Activated CD4-positive, alpha-beta T cell treated with anti-CD3 and anti-CD28 coated beads, Interleukin-2, amount 10 ng/mL, durations not matched to agents 7 days and 5 days (primary cell): ENCODE measurements at places on chromosomes 16 and 17.

DNA sequence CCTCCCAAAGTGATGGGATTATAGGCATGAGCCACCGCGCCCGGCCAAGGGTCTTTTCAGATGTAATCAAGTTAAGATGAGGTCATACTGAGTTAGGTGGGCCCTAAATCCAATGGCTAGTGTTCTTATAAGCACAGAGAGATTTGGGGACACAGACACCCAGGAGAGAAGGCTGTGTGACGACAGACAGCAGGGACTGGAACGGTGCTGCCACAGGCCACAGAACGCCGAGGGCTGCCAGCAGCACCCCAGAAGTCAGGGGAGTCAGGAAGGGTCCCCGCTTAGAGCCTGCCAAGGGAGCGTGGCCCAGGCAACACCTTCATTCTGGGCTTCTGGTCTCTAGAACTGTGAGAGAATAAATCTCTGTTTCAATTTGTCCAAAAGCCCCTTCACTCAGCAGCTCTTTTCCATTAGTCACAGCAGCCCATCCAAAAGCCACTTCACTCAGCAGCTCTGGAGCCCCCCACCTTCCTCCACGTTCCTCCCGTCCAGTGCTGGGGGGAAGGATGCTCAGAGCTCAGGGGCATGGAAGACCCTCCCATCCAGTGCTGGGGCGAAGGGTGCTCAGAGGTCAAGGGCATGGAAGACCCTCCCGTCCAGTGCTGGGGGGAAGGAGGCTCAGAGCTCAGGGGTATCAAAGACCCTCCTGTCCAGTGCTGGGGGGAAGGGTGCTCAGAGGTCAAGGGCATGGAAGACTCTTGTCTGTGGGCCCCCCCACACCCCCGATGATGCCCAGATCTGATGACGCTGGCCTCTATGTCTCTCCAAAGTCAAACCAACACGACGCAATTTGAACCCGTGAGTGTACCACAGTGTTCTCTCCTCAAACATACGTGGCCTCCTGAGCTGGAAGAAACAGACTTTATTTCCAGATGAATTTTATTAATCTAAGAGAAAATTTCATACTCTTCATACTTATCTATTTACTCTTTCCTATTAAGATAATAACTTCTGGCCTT lies 11.9 kb downstream of the RAB40B start:
- DNase-seq: no peak

DNA sequence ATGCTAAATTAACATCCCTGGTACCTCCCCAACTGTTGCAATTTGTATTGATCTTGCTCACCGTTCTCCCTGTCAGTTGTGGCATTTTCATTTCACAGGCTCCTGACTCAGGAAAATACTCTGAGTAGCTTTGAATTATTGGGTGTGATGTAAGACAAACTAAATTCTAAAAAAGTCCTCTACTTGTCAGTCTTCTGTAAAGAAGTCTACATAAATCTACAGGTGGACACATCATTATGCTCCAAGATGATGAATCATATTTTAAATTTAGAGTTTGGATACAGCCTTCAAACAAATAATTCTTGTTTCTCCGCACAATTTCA lies 47.2 kb downstream of the MARCHF10 start:
- DNase-seq: no peak

DNA sequence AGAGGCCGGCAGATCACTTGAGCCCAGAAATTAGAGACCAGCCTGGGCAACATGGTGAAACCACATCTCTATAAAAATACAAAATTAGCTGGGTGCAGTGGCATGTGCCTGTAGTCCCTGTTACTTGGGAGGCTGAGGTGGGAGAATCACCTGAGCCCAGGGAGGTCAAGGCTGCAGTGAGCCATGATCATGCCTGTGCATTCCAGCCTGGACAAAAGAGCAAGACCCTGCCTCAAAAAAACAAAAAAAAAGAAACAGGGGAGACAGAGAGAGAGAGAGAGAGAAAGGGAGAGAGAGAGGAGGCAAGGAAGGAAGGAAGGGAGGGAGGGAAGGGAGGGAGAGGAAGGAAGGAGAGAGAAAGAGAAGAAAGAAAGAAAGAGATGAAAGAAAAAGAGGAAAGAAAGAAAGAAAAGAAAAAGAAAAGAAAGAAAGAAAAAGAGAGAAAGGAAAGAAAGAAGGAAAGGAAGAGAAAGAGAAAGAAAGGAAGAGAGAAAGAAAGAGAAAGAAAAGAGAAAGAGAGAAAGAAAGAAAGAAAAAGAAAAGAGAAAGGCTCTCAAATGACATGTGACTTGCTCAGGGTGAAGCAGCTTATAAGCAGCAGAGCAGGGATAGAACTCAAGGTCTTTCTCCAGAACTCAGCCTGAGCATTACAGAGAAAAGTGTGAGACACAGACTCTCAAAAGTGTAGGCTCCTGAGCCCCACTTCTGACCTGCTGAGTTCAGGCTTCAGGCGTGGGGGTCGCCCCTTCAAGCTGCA lies 15.5 kb downstream of the CX3CL1 start:
- DNase-seq: no peak

DNA sequence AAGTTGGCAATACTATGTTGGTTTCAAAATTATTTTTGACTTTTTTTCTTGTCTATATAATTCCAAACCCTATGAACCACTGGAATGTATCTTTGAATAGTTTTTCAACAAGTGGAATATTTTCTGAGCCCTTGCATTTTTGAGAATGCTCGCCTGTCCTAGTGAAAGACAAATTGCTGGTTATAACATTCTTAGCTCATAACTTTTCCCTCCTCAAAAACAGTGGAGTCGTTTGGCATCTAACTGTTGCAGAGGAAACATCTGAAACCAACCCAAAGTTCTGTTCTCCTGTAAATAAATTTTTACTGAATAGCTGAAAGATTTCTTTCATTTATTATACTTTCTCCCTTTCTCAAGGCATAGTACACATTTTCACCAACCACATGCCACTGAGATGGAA lies 11.3 kb upstream of the COX10 start:
- no peak for DNase-seq

DNA sequence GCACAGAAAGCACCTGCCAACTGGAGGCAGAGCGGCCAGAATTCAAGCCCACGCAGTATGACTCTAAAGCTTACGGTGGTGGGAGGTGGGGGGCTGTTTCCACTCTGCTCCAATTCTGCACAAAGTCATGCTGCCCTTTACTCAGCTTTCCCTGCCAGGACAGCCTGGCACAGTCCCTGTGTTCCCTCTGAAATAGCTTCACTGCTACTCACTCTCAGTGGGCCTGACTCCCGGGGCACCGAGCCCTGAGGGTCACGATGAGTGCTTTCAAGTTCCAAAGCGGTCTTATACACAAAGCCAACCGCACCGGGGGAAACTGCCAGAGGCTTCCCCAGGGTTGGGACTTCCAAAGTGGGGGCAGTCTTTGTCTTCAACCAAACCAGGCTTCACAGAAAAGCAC lies 306.1 kb upstream of the XYLT1 start:
- DNase-seq: no peak

GRCh38 chr17:34285286-34285792 lies at the start of gene CCL11:
CCL11 (plus strand) TSS chr17:34285742; CDS start chr17:34285809, 67 bp downstream.
- DNase-seq: no peak

DNA sequence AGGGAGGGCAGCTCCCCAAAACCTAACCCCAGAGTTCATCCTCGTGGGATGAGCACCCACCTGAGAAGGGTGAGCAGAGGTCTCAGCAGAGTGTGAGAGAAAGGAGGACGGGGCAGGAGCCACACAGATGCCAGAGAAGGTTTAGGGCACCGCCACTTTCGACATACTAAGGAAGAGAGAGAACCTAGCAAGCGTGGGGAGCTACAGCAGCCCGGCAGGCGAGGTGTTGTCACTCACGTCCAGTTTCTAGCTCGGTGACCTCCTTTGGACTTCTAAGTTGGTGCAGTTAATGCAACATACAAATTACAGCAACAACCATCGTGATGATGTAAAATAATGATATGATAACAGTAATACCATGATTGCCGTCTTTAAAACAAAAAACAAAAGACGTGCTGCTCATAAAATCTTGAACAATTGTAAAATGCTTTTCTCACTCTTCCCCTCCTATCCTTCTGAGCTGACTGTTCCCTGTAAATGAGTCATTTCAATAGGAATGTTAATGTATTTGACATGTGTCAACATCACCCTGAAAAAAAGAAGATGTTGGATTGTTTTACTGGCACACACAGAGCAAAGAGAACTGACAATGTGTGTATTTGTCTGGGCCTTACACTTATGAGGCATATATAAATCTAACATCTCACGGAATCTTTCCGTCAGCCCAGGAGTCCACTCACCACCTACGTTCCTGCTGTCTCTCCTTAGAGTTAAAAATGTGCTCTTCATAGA lies 158.2 kb upstream of the MAF start:
- DNase-seq: no peak

- no peak for DNase-seq
Observed at GRCh38 chr17:20314834-20315233, 152.5 kb downstream of the LGALS9B start.

DNA sequence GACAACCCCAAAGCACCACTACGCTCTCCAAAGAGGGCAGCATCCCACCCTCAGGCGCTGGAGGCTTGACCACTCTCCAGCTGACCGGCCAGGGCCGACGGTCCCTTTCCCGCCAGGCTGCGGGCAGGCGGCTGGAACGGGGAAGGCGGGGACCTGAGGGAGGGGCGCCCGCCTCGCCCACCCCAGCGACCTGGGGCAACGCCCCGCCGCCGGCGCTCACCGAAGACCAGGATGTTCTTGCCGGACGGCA lies 431 bp downstream of the DYNC1LI2 start:
- no peak for DNase-seq

DNA sequence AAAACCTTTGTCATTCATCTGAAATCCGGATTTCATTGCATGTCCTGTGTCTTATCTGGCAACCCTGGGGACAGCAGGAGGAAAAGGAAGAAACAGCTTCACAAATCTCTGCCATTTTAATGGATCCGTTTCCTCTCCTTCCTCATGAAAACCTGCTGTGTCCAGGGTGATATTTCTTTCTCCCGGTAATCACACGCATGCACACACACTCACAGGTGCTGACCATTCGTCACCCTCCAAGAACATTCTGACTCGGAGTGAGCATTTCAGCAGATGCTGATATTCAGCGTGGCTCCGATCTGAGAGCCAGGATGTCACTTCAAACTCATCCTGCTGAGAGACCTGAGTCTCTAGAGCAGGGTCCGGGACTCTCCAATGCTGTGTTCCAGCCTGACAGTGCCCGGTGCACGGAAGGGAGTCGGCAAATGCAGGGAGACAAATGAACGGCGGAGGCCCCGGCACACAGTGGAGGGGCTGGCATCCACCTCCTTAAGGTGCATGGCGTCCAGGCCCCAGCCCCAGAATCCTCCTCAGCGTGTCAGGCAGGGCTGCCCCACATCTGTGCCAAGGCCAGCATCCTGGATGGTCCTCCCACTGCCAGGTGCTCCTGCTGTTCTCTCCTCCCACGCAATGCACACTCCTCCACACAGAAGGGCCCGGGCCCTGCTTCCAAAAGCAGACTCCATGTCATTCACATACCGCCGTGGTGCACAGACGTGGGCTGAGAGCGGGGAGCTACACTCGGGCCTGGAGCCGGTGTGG lies 70.7 kb downstream of the RBFOX3 start:
- DNase-seq: no peak

DNA sequence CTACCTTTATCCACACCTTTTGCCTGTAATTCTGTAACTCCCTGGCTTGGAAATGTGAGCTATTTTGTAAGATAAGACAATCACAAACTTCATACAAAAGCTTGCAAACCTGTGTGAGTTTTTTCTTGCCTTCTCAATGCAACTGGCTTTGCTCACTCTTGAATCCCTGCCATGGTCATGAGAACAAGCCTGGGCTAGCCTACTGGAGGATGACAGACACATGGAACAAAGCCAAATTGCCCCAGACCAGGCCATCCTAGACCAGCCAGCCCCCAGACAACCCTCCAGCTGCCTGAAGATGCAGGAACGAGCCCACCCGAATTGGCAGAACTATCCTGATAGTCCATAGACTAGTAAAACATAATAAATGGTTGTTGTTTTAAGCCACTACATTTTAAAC lies 466.6 kb upstream of the ERCC4 start:
- DNase-seq: no peak

DNA sequence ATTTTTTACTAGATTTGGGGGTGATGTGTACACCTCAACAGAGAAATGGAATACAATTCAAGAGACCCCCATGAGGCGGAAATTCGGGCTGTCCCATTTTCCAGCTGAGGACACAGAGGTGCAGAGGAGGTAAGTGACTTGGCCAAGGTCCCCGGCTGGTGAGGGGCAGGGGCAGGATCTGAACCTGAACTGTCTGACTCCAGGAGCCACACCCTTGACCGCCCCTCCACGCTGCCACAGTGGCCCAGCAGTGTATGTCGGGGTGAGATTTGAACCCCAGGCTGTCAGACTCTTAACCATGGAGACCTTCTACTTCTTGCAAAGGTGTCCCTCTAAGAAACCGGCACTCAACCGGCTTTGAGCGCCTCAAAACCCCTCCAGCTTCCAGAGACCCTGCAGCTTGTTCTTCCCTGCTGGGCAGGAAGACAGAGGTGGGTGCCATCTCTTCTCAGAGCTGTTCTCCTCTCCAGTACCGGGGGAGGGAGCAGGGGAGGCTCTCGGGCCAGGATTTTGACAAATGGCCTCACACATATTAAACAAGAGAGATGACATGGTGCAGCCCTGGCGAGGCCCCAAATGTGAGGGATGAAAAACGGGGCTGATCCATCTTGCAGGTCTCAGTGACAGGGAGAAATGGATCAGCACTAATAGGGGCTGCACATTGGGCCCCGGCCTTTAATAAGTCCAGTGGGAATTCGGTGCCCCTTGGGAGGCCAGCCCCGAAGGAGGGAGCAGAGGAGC lies 222.3 kb downstream of the GSG1L start:
- DNase-seq: no peak

- DNase-seq: no peak
Observed at GRCh38 chr17:42535155-42536047, 640 bp upstream of the NAGLU start.

DNA sequence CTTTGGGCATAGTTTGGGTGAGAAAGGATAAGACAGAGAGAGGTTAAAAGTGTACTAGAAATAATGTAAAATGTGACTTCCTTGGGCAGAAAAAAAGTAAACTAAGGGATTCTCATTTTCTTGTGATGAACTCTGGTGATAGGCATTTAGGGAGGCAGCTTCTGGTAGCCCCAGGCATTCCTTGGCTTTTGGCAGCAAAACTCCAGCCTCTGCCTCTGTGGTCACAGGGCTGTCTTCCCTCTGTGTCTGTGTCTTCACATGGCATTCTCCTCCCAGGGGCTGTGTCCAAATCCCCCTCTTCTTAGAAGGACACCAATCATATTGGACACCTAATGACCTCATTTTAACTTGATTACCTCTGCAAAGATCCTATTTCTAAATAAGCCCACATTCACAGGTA lies 54.7 kb downstream of the HS3ST3B1 start:
- DNase-seq: no peak

- no peak for DNase-seq
Observed at GRCh38 chr17:59601130-59601529, 18.6 kb upstream of the CLTC start.

GRCh38 chr16:85720302-85720637 lies 30.6 kb downstream of the C16orf74 start:
- DNase-seq: no peak

- peak; percentile 31 for DNase-seq
Observed at GRCh38 chr17:76659928-76660655, 16.5 kb upstream of the ST6GALNAC1 start.
